HFFc6 (cell line): ENCODE measurements at places on chromosomes 12 and 14.

GRCh38 chr14:50562841-50563240, 2.9 kb downstream of the ATL1 start:
- H3K27me3 ChIP-seq: peaks cover 20% of the 10 kb centered on the region
- H3K4me1 ChIP-seq: peaks cover 14% of the 10 kb centered on the region
- no peaks in the 10 kb centered on the region for H3K36me3 ChIP-seq
- H3K27ac ChIP-seq: no peak overlapping the region
- no peak overlapping the region for H3K4me3 ChIP-seq

- H3K27ac ChIP-seq: no peak overlapping the region
- peaks cover 18% of the 10 kb centered on the region for H3K36me3 ChIP-seq
Measured at GRCh38 chr12:127414636-127415035, 852.3 kb upstream of the TMEM132C start.

DNA sequence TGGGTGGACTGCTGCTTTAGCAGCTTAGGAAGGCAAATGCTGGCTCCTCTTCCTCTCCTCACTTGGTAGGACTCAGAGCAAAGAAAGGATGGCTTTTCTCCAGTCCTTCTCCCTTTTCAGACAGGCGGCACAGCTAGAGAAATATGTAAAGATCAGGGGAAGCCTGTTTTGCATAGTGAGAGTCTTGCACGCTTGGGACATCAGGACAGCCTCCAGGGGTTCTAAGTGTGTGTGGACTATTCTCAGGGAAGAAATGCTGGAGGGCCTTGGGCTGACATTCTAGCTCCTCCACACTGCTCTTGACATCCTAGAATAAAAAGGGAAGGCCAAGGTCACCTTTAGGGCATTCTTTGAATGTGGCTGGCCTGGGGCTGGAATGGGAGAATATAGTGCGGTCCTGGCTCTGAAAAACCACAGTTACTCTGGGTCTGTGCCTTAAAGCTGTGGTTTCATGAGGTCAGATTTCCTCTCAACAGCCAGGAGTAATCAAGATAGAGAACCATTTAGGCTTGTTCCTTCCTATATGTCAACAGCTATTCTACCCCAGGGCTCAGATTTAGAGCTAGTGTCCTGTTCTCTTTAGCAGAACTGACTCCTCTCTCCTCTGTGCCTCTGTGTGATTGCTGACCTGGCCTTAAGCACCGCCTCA, 24.3 kb downstream of the CMA1 start:
- H3K27ac ChIP-seq: no peak overlapping the region
- H3K4me1 ChIP-seq: peaks cover 19% of the 10 kb centered on the region
- no peak overlapping the region for H3K4me3 ChIP-seq
- peaks cover 5% of the 10 kb centered on the region for H3K27me3 ChIP-seq
- DNase-seq: no peak
- no peaks in the 10 kb centered on the region for H3K36me3 ChIP-seq

- no peak overlapping the region for H3K4me3 ChIP-seq
- peaks cover 4% of the 10 kb centered on the region; the same call in 1 of the 2 replicates for H3K36me3 ChIP-seq
- no peak overlapping the region for H3K27ac ChIP-seq
Measured at GRCh38 chr12:19988948-19989347, 379.4 kb upstream of the PDE3A start.

DNA sequence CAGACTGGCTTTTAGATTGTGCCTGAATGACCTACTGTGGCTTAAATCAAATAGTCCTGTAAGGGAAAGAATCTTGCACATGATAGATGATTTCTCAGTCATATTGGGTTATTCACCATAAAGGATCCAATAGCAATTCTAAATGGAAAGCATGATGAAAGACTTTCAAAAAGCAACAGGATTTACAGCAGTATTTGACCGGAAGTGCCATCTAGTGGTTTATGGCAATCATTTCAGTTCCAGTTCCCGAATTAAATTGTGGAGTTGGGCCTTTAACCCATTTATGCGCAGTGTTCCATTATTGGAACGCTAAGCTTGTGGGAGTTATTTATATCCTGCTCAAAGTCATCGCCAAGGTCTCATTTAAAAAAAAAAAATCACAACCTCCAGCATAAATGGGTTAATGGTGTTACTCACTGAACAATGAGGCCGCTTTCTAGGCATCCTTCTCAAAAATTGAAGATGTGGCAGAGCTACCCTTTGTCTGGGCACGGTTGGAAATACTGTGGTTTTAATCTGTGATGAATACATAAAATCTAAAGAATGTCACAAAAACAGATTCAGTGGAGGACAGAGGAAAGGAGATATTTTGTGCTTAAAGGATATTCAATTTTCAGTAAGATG, 60.8 kb upstream of the REP15 start:
- H3K4me1 ChIP-seq: peaks cover 56% of the 10 kb centered on the region
- no peak overlapping the region for H3K4me3 ChIP-seq
- H3K27ac ChIP-seq: no peak overlapping the region; the same call in 1 of the 2 replicates
- H3K27me3 ChIP-seq: no peaks in the 10 kb centered on the region; the same call in 1 of the 2 replicates
- H3K36me3 ChIP-seq: peaks cover 37% of the 10 kb centered on the region

- H3K27me3 ChIP-seq: no peaks in the 10 kb centered on the region; the same call in 1 of the 2 replicates
- H3K36me3 ChIP-seq: peaks cover 27% of the 10 kb centered on the region
- H3K4me1 ChIP-seq: no peaks in the 10 kb centered on the region
- DNase-seq: no peak
Measured at GRCh38 chr14:104393898-104394381, 185.6 kb upstream of the C14orf180 start.

DNA sequence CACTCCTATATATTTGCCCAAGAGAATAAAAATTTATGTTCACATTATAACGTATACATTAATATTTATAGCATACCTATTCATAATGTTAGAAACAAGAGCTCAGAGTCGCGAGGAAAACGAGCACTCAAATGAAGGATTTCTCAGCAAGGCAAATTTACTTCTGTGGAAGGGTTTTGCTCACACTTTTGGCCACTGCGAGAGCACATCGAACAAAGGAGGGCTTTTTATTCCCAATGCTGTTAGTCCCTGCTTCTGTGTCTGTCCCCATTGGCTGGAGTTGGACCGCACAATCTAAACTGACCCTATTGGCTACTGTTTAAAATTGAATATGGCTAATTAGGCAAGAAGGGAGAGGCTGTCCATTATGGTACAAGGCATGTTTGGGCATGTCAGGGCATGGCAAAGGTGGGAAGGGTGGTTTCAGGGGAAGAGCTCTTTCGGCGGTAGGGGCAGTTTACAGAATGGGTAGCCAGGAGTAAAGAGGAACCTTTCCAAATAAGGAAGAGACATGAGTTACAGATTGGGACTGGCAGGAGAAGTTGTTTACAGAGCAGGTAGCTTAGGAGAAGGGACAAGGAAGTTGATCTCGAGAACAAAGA, 702.9 kb downstream of the TRHDE start:
- H3K27me3 ChIP-seq: no peaks in the 10 kb centered on the region; the same call in 1 of the 2 replicates
- no peak for DNase-seq
- no peaks in the 10 kb centered on the region for H3K36me3 ChIP-seq
- H3K27ac ChIP-seq: no peak overlapping the region
- H3K4me1 ChIP-seq: no peaks in the 10 kb centered on the region

DNA sequence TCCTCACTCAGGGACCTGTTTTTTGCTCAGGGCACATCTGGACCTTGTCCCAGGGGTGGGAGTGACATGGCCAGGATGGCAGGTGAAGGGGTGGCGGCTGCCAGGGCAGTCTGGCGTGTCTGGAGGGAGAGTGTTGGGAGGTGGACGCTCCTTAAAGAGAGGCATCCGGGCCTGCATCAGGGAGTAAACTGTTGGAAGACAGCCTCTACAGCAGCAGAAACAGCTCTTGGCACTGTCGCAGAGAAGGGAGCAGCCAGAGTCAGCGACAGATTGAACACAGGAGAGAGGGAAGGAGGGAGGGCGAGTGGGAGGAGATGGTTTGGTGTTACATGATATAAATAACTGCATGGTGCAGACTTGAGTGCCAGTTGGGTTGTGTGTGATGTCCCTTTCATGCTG, 52.8 kb downstream of the IGF1 start:
- H3K4me3 ChIP-seq: peak overlapping the region; percentile 54; the same call in 1 of the 2 replicates
- H3K27me3 ChIP-seq: no peaks in the 10 kb centered on the region; the same call in 1 of the 2 replicates
- H3K36me3 ChIP-seq: no peaks in the 10 kb centered on the region
- H3K4me1 ChIP-seq: peaks cover 39% of the 10 kb centered on the region

DNA sequence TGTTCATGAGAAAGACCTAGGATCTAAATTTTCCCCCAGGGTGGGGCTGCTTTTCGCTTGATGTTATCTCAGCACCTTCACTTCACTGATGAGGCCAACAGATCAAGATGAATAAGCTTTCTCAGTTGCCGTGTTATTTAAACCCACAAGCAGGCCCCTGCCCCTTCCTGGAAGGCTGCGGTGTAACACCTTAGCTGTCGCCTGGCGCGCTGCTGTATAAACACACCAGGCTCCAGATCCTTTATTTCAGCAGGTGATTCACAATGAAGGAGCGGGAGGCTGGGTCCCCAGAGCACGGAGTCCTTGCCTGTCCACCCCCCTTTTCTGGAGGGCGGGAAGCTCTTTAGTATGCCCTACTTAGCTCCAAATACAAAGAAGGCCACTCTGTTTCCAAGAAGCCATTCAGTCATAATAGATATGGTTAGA, 515.4 kb downstream of the FUT8 start:
- peaks cover 9% of the 10 kb centered on the region for H3K27me3 ChIP-seq
- H3K4me1 ChIP-seq: no peaks in the 10 kb centered on the region
- no peaks in the 10 kb centered on the region for H3K36me3 ChIP-seq

DNA sequence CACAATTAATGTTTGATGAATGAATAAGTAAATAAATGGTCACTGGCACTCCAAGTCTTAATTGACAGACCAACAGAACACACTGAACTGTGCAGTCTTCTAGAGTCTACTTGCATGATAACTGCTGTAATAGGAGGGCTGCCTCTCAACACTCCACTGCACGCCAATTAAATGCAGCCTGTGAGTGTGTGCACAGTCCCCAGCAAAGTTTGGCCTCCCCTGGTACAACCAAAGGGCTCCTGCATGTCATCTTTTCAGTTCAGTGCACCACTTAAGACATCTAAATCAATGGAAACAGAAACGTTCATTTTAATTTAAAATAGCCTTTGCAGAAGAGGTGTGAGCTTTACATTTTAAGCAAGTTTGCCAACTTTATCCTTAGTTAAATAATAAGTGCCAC, 121.7 kb upstream of the USP15 start:
- H3K4me1 ChIP-seq: no peaks in the 10 kb centered on the region
- H3K27me3 ChIP-seq: no peaks in the 10 kb centered on the region; the same call in 1 of the 2 replicates
- H3K36me3 ChIP-seq: no peaks in the 10 kb centered on the region
- no peak for DNase-seq

DNA sequence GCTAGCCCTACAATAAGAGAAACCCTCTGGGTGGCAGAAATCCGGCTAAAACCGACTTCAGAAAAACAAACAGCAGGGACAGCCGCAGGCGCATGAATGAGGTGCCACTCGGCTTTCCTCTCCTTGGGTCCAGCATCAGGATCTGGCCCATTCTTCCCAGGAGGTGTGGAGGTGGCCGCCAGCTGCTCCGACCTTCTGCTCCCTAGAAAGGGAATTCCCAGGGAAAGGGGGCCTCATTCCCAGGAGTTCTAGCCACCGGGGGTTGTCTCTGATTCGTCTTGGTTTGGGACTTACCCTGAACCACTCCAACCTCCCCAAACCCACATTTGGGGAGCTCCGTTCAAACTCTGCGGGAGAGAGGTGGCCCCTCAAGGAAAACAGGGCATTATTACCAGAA, 13.0 kb downstream of the PAPLN start:
- peaks cover 32% of the 10 kb centered on the region for H3K4me1 ChIP-seq
- H3K4me3 ChIP-seq: no peak overlapping the region
- H3K36me3 ChIP-seq: no peaks in the 10 kb centered on the region
- H3K27me3 ChIP-seq: peaks cover 5% of the 10 kb centered on the region
- H3K27ac ChIP-seq: no peak overlapping the region

- H3K36me3 ChIP-seq: peaks cover 12% of the 10 kb centered on the region; the same call in 1 of the 2 replicates
- DNase-seq: no peak
- H3K4me1 ChIP-seq: peaks cover 34% of the 10 kb centered on the region
- H3K4me3 ChIP-seq: peak overlapping the region; percentile 99
Measured at GRCh38 chr12:100574187-100575074, 947 bp downstream of the GAS2L3 start.

DNA sequence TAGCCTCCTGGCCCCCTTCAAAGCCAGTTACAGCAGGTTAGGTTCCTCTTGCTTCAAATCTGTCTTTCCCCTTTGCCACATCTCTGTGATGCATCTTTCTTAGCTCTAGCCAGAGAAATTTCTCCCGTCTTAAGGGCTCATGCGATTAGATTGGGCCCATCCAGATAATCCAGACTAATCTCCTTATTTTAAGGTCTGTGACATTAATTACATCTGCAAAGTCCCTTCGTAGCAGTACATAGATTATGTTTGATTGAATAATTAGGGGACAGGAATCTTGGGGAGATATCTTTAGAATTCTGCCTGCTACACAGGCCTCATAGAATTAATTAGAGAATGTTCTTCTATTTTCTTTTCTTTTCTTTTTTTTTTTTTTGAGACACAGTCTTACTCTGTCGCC, 79.3 kb downstream of the SPATS2 start:
- H3K36me3 ChIP-seq: peaks cover 21% of the 10 kb centered on the region; the same call in 1 of the 2 replicates
- no peak overlapping the region for H3K4me3 ChIP-seq
- DNase-seq: no peak

DNA sequence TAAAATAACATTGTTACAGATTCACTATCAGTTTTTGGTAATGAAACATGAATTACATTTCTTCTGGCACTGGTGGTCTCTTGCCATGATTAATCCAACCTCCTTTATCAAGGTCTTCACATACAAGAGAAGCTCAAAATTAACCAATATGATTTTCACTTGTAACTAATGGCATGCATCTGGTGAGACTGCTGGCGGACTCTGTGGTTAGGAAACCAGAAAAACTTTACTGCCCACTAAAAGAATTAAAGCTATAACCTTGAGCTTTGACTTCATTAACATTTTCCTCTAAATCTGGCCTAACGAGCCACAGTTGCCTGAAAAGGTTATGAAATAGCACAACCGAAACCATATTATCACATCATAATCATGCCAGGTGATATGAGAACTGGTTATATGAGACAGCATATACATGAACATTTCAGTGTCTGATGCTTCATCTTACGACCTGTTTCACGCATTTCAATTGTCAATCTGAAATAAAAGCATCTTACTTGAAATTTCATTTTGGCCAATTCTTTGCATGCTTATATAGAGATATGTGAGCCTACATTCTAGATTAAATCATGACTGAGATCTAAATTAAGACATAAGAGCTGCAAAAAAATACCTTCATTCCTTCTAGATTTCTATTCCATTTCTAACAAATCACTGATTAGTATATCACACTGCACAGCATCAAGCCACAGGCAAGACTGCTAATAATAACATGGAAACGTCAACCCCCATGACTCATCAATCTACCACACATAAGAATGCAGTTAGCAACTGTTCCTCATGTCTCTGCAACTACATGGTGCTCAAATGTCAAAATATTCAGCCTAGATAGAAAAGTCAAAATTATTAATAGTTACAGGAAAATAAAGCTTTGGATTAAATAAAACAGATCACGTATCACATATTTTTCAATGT, 89.3 kb downstream of the OSBPL8 start:
- H3K4me1 ChIP-seq: peaks cover 11% of the 10 kb centered on the region
- H3K27ac ChIP-seq: no peak overlapping the region
- peak; percentile 85 for DNase-seq
- no peaks in the 10 kb centered on the region for H3K36me3 ChIP-seq

- H3K36me3 ChIP-seq: 0 out of 2 replicates have a peak, but pooled peaks cover 3% of the 10 kb centered on the region
- no peak for DNase-seq
- no peak overlapping the region for H3K4me3 ChIP-seq
- peaks cover 4% of the 10 kb centered on the region for H3K27me3 ChIP-seq
Measured at GRCh38 chr14:95349241-95349640, 29.5 kb upstream of the CLMN start.

- peaks cover 33% of the 10 kb centered on the region for H3K27me3 ChIP-seq
- no peak overlapping the region for H3K4me3 ChIP-seq
Measured at GRCh38 chr14:32940711-32941667, 2.3 kb downstream of the NPAS3 start.
